Stimulated activated CD8-positive, alpha-beta memory T cell treated with anti-CD3 and anti-CD28 coated beads, Interleukin-2, amount 100 ng/mL, for 48 hours (primary cell): ENCODE measurements at places on chromosomes 4 and X.

DNA sequence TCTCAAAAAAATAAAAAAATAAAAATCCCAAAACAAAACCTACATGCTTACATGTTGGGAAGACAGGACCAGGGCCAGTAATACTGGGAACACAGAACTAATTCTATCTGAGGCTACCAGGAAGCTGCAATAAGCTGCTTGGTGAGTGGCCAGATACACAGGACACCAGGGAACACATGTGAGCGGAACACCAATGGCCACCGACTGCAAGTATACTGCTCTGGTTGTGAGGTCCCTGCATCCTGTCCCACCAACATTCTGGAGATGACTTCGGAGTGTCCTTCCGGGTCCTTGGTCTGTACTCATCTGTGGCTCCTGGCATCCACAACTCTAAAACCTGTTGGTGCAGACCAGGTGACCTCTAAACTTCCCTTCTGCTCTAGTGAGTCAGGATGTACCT is 2.7 kb downstream of the TNIP2 start:
- DNase-seq: no peak

DNA sequence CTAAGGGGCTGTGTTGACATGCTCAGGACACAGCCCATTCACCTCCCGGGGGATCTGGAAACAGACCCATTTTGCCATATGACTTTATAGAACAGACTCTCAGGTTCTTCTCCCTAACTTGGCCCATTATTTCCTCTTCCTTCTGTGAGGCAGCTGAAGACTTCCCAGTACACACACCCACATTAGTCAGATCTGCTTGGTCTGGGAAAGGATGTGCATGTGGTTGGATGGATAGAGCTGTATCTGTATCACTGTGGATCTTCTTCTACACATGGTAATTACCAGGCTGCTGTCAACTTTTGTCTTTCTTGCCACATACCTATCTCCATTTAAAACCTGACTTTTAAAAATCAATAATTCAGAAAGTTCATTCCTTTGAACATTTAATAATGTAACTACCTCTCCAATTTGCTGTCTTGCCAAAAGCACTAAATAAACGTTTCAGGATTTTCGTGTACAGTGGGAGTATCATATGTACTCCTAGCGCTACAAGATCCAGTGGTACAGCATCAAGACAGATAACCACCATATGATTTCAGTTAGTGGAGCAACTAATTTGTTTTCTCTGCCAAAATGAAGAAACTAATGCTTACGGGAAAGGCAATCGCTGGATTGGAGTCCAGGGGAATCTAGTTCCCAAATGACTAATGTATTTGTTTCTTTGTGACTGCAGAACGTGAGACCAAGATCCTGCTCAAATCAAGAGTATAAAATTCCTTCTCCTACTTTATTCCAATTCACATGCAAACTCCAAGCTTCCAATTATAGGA is 134.1 kb upstream of the MAP3K15 start:
- no peak for DNase-seq

GRCh38 chrX:3191796-3192195 is 150.5 kb downstream of the ARSF start:
- no peak for DNase-seq

DNA sequence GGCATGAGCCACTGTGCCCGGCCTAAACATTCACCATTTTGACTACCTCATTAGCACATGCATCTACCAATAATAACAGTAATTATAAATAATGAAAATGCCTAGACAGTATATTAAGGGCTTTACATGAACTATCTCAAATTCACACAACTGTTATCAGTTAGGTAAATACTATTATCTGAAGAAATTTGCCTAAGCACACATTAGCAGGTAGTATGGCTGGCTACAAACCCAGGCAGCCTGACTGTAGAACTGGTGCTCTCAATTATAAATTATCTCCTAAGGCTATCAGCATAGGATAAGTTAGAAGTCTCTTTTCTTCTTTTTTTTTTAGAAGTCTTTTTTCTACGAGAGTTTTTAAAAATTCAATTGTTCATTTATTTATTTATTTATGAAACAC is 14.1 kb upstream of the CXorf38 start:
- no peak for DNase-seq

DNA sequence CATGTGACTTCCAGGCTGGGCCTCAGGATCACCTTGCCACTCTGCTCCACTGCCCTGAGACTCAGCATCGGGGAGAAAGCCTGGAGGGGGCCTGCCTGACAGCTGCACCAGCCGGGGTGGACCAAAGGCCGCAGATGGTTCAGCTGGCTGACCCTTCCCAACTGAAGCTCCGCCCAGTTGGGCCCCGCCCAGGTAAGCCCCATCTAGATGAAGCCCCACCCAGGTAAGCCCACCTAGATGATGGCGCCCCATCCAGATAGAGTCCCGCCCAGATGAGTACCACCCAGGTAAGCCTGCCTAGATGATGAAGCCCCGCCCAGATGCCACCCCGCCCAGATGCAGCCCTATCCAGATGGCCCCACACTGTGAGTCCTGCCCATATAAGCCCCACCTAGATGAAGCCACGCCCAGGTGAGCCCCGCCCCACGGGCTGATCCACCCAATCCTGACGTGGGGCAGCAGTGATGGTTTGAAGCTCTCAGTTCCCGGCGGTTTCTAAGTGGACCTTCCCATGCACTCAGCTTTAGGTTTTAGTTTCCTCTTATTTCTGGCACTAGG is 10.0 kb downstream of the ZFYVE28 start:
- no peak for DNase-seq

- no peak for DNase-seq
Measured at GRCh38 chr4:178672512-178672911, 1230.3 kb upstream of the AGA start.

DNA sequence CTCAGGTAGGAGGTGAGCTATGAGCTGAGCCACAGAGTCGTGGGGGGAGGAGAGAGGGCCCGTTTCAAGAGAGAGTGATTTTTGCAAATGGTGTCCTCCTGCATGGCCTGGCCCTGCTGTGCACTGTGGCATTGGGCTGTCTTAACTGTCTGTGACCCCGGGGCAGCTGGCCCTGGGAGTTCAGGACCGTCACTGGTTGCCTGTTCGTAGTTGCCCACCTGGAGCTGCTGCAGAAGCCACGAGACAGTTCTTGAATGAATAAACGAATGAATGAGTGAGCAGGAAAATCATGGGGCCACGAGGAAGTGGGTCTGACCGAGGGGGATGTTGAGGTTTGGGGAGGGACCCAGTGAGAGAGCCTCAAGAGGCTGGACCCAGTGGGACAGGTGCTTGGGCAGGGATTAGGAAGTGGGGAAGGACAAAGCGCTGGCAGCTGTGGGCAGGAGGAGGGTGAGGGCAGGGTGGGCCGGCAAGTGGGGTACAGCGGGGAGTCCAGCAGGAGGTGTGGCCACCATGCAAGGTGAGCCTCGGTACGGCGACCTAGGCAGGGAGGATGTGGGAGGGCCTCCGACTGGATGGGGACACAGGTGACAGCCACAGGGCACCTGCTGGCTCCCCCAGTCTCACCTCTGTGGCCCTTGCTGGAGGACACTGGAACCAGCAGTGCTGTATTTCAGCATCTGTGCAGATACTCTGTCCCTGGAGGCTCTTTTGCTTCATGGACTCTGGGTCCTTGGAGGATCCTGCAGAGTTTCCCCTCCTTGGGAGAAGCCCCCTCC is 10.2 kb downstream of the RGS12 start:
- no peak for DNase-seq

GRCh38 chr4:40265910-40266274 is 69.1 kb downstream of the RHOH start:
- no peak for DNase-seq

- no peak for DNase-seq
Measured at GRCh38 chrX:153438532-153438931, 7.3 kb downstream of the TREX2 start.

GRCh38 chr4:48594180-48594579 is 104.1 kb downstream of the ZAR1 start:
- DNase-seq: no peak

DNA sequence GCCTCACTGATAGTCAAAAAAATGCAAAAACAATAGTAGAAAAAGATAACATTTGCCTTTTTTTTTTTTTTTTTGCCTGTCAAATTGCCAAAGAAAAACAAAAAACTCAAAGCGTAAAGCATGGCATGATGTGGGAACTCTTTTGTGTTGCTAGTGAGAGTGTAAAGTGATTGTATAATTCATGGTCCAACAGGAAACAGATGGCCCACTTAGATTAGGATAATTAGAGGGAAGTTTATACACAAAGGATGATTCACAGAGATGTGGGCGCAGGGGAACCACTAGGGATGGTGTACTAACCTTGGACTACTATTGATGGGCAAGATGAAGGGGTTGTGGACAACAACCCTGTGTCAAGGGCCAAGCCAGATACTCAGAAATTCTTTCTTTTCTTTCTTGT is 16.4 kb downstream of the MCUB start:
- DNase-seq: no peak

DNA sequence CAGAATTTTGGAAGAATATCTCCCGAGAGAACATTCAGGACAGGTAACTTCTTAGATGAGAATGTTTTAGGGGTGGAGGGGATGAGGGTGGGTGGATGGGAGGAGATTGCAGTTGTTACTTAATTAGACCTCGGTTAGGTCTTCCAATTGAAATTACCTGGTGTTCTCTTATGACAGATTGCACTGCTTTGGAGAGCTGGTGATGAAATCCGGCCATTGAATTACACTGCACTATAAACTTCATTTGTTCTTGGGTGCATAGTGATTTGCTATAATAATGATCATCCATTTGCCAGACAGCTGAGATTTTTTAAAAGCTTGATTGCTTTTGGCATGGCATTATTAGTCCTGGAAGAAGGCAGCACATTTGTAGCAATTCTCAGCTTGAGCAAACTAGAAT is 427.6 kb downstream of the GBA3 start:
- no peak for DNase-seq

DNA sequence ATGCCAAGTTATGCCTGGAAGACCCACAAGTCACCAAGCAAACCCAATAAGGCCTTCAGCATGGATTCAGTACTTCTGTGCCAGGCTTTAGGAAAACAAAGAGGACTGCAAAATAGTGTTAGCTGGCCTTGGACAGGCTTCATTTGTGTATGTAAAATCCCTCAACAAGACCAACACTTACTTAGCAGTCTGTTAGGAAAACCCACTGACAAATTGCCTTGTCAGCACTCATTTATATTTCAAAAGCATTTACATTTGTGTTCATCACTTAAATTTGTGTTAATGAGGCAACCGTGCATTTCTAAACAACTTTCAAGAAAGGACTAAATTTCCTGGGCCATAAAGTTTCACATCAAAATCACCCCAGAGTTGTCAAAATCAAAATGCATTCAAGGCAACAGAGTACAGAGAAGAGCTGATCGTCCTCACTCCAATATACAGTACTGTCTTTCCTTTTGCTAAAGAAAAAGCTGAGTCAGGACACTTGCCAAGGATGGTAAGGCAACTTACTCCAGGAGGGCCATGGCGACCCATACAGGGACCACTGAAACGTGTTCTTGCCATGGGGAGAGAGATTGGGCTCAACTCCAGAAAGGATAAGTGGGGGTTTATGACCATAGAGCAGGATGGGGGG is 1.6 kb downstream of the S100G start:
- no peak for DNase-seq

DNA sequence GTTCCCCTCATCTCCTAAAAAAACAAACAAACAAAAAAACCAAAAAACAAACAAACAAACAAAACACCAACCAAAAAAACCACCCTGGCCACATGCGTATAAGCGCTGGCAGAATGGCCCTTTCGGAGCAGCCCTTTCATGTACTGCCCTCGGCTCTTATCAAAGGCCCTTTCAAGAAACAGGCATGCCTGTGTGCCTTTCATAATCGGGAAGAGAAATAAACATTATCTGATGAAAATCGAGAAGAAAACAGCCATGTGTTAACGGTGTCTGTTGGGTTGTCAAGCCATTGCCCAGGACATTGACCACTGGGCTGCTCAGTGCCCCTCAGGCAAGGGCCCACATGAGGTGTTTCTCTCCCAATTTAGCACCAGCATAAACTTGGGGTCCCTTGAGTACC is 68.3 kb downstream of the PJA1 start:
- DNase-seq: no peak

GRCh38 chrX:41588271-41588670 is 100.5 kb upstream of the GPR34 start:
- no peak for DNase-seq

- DNase-seq: no peak
Measured at GRCh38 chr4:3766785-3767569, 792 bp downstream of the ADRA2C start.

GRCh38 chrX:150944233-150944632 is 38.9 kb upstream of the HMGB3 start:
- no peak for DNase-seq

DNA sequence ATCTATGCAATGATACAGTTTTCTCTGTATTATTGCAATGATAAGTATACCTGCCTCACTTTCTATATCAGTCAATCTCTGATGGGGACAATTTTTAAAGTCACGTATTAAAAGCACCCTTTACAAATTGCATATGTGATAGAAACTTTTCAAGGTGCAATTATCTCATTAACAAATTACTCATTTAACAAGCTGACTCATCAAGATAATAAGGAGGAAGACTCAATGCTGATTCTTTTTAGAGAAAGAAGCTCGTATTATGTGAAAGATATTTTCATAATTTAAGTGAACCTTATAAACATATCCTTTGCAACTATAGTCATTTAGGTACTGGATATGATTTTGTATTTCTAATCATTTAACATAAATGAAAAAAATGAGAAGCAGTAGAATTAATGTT is 1080.9 kb upstream of the TENM3 start:
- DNase-seq: no peak

DNA sequence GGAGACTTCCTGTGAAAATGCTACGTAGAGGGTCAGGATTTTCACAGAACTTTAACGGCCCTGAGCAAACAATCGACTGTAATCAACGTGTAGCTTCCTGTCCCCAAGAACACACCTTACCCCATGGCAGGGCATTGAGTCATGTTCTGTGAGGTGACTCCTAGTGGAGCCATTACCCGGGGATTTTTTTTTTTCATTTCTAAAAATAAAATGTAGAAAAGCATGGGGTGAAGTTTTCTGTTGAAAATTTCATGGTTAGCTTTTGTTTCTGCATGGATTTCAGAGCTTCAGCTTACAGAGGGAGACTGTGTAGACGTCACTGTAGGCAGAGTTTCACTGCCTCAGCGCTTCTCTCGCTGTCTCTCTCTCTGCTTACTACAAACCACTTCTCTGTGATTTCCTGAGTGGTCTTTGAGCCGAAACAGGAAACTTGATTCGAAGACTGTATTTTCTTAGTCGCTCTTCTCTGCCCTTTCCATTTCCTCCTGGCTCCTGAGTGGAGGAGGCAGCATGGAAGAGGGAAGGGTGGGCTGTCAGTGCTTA is 111.7 kb downstream of the NFKB1 start:
- no peak for DNase-seq

DNA sequence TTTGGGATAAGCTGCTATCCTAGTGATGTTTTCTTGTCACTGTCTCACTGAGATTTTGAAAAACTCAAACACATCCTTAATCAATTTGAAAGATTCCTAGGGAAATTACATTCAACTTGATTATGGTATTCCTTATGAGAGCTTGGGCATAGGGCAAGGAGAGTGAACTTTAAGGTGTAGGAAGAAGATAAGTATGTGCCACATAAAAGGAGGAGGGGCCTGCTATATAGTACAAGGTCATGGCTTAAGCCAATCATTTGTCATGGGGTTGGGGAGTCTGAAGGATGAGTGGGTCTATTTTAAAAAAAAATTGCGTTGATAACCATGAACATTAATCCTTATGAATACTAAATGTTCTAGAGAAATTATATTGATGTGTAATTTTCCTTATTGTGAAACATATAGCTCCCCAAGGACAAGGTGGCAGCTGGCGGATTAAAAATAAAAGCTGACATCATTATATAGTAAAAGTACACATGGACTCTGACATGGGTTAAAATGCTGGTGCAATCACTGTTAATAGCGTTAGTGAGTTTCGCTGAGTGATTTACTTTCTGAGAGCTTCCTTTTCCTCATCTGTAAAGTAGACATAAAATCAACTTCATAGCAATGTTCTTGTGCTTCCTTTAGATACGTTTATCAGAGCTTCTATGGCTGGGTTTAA is 17.4 kb downstream of the GALNT7 start:
- no peak for DNase-seq
